ENCODE measurements at places on chromosomes 2 and 18.

- no peak for DNase-seq
These were observed 65.1 kb upstream of the ACSL3 start for GRCh38 chr2:222795450-222796357.

DNA sequence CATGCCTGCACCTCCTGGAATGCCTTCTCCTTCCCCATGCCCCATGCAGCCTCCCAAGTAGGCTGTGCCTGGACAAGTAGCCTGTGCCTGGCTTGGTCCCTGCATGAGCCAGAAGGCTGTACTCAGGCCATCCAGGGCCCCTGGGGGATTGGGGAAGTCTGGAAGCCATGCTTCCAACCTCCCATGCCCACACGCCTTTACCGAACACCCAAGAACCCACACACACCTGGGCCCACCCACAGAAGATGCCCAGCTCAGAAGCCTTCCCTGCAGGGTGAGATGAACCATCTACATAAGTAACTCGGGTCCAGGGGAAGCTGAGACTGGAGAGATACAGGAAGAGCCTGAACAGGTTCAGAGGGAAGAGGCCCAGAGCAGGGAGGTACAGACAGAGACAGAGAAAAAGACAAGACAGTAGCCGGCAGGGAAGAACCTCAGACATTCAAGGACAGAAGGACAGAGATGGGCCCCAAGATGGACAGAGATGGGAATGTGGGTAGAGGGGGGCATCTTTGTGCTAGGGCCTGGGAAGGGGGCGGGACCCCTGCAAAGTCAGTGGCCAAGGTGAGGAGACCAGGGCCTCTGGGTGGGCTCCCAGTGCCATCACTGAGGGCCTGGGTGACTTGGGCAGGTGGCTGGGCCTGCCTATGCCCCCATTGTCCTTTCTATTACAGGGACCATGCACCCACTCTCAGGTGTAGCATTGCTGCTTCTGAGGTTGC is 4.3 kb downstream of the BIN1 start:
- DNase-seq: no peak

DNA sequence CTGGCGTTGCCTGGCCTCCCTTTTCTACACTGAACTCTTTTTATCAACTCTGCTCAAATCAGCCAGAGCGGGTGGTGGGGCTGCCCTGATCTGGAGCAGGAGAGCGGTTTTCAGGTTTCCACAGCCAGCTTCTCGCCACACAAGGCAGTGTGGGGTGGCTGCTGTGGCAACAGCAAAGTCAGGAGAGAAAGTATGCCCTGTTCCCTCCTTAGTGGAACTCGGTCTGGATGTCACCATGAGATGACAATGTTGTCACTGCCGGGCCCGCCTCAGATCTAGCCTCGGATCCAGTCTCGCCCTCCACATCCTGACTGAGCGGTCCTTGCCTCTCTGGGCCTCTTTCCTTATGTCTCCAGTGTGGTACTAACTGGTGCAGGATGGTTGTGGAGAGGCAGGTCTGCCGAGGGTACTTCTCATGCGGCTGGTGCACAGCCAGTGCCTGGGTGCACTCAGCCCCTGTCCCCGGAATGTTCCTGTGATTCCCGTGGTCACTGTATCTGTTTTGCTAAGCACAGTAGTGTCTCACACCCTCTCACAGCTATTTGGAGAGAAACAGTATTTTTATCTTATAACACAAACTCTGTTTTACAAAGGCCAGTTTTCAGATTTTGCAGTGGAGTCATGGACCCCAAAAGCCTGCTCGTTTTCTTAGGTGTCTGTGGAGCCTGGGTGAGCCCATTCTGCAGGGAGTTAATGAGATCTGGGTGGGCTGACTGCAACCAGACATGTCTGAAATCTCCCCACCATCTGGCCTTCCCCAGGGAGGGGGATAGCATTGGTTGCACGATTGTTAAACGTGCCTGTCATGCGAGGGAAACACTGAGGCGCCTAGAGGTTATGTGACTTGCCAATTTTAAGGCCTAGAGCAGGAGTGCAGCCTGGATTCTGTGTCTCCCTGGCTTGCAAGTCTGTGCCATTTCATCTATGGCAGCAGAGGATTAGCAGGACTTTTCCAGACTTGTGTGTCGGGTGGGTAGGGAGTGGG is 261.1 kb upstream of the AGAP1 start:
- no peak for DNase-seq

- peak; percentile 26 for DNase-seq
These were observed 81.2 kb downstream of the INSIG2 start for GRCh38 chr2:118169359-118170005.

DNA sequence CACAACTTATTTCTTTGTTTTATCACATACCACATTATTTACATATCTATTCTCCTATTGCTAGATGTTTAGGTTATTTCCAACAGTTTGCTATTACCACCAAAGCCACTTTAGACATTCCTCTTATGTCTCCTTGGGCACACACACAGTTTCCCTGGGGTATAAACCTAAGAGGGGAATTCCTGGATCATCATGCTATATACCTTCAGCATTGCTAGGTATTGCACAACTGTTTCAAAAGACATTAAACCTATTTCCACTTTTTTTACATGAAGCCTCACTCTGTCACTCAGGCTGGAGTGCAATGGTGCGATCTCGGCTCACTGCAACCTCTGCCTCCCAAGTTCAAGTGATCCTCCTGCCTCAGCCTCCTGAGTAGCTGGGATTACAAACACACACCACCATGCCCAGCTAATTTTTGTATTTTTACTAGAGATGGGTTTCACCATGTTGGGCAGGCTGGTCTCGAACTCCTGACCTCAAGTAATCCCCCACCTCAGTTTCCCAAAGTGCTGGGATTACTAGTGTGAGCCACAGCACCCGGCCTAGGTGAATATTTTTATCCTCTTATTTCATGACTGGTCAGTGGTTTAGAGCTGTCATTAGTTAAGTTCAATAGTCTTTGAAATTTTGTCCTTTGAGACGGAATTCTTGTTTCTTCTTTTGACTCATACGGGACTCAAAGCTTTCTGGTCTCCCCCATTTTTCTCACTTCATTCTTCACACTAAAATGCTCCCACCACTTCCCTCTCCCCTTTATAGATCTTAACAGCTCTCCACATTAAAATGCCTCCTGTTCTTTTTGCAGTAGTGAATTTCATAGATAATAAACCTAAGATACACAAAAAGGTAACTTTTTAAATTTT is 30.3 kb downstream of the SULT1C4 start:
- DNase-seq: no peak

DNA sequence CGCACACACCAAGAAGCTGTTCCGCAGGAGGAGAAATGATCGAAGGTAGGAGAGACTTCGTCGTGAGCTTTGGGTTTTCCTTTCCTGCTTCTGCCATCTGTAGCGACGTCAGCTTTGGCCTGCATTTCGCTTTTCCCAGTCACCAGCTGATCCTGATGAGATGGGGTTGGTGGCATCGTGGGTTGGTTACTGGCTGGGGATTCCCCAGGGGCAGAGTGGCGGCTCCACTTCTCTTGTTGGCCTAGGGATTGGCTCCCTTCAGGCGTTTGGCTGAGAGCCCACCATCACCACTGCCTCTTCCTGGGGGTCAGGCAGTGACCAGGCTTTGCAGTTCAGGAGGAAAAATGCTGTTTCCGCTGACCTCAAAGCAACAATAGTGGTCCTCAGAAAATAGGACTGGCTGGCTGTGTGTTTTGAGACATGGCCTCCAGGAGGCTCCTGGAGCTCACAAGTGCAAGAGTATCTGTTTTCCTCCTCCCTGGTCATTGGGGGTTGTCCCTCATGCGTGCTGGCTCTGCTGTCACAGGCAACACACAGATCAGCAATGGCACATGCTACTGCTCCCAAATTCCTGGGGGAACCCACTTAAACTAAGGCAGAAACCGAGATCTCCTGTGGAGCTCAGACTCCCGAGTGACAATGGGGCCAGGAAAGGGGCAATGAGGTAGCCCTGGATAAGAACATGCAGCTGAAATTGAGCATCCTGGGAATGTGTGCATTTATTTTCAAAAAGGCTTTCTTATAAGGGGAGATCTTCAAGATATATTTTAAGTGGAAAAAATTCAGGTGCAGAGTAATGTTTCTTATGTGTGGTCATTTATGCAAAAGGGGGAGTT is 173.0 kb downstream of the CTIF start:
- peak; percentile 4 for DNase-seq

- no peak for DNase-seq
These were observed 5.5 kb upstream of the ATRAID start for GRCh38 chr2:27206346-27206745.

DNA sequence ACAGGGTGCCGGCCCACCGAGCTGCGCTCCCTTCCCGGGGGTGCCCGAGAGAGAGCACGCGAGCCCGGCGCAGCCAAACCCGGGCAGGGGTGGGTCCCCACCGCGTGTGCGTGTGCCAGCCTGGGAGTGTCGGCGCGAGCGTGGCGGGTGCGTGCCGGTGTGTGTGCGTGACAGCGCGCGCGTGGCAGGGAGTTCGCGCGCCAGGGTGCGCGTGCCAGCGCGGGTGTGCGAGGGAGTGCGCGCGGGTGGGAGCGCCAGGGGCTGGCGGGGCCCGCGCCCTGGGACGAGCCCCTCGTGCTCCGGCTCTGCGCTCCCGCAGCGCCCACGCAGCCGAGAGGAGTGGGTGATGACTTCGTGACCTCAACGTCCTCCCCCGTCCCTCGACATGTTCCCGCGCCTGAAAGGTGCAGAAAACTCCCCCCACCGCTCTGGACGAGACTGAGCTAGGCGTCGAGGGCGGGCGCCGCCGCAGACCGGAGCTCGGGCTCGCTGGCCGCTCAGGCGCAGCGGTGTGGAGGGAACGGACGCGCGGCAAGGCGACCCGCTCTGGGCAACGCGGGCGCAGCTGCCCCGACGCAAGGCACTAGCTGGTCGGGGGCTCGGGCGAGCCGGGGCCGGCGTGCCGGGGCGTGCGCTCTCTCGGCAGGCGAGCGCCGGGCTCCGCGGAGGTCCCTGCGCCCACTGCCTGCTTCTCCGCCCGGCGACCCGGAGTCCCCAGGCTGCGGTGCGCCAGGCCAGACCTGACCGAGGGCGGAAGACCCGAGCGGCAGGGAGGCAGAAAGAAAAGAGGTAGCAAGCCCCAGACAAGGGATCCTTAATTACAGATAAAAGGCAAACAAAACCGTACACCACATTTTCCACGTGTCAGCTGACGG is 582.8 kb downstream of the ZEB2 start:
- no peak for DNase-seq

DNA sequence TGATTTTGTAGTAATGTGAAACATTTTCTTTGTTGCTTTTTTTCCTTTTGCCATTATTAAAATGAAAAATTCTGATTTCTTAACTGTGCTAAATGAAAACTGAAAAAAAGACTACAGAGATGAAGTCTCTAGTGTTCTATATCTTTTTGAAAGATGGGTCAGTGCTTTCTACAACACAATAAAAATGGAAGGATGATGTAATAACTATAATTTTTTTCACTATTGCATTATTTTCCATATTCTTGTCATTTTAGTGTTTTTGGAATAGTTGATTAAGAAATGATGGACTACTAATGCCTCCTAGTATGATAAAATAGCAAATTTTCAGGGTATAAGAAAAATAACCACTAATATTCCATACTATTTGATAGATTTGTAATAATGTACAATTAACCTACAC is 7.2 kb downstream of the PSMD14 start:
- no peak for DNase-seq

DNA sequence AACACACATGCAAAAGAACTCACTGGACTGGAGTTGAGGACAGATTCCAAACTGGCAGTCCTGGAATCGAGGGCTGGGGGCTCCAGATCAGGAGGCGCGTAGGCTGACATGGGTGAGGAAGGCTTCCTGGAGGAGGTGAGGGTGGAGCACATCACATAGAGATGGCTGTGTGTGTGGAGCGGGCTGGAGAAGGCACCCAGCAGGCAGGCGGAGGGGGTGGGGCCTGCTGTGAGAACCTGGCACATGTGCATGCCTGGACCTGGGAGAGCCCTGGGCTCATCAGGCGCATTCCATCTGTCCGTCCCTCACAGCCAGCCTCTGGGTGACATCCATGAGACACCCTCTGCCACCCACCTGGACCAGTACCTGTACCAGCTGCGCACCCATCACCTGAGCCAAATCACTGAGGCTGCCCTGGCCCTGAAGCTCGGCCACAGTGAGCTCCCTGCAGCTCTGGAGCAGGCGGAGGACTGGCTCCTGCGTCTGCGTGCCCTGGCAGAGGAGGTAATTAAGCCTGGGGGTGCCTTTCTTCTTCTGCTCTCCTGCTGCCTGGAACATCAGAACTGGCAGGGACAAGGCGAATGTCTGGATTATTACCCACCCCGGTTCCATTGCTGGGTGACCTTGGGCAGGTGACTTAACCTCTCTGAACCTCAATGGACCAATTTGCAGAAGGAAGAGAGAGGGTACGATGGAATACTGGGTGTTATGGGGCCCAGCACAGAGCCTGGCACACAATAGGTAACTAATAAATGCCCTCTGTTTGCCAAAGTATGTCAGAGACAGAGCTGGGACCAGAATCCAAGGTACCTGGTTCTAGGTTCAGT is 108.3 kb downstream of the DYSF start:
- DNase-seq: no peak

- no peak for DNase-seq
These were observed 693 bp upstream of the LRP2 start for GRCh38 chr2:169362894-169363559.

DNA sequence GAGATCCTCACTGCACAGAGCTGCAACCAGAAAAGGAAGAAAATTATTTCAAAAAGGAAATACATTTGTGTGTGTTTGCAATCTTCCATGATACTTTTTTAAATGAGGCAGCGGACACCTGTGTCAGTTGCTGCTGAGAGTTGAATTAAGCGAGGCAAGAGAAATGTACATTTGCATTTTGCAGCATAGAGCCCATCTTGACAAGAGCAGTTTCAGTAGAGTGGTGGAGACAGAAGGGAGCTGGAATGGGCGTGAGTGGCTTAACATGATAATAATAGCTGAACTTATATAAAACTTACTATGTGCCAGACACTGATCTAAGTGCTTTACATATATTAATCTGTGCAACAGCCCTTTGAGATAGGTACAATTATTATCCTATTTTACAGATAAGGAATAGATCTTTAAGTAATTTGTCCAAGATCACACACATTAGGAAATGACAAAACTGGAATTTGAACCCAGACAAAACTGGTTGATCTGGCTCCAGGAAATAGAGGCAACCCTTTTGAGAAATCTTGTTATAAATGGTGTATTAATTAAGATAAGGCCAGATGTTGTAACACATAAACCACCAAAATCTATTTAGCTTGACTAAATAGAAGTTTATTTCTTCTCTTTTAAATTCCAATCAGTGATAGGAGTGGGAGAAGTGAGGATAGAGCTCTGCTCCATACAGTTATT is 68.7 kb downstream of the SDC1 start:
- no peak for DNase-seq

DNA sequence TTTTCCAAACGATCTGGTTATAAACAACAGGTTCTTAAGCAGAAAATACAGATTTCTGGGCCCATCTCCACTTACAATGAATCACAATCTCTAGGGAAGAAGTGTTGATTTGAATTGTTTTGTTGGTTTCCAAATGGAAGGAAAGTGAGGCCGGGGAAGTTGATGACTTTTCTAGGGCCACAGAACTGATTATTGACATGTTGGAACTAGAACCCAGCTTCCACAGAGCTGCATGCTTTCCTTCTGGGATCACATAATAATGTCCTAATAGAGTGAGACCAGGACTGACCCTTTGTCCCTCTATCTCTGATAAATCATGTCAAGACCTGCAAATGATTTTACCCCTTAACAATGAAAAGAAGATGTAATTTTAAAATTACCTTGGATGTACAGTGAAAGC is 332.2 kb downstream of the OSR1 start:
- DNase-seq: no peak

- DNase-seq: no peak
These were observed 115.4 kb downstream of the MRO start for GRCh38 chr18:50704357-50704940.

Measured in CD4-positive, alpha-beta T cell treated with Interleukin-15 for 4 hours (primary cell).